ENCODE measurements at places on chromosomes 6 and 20.

GRCh38 chr6:98560841-98561240 lies 273.5 kb upstream of the POU3F2 start:
- H3K27ac ChIP-seq: no peak overlapping the region
- H3K27me3 ChIP-seq: no peaks in the 10 kb centered on the region
- DNase-seq: no peak
- no peak overlapping the region for H3K4me3 ChIP-seq
- no peaks in the 10 kb centered on the region for H3K4me1 ChIP-seq
- H3K36me3 ChIP-seq: no peaks in the 10 kb centered on the region

GRCh38 chr6:152085451-152085921 lies 278.0 kb downstream of the ESR1 start:
- DNase-seq: no peak
- no peak overlapping the region for H3K4me3 ChIP-seq
- no peak overlapping the region for H3K27ac ChIP-seq
- H3K4me1 ChIP-seq: no peaks in the 10 kb centered on the region

GRCh38 chr20:53439616-53440015 lies 154.0 kb downstream of the ZNF217 start:
- no peak overlapping the region for H3K27ac ChIP-seq
- no peak overlapping the region for H3K4me3 ChIP-seq
- H3K36me3 ChIP-seq: no peaks in the 10 kb centered on the region
- DNase-seq: no peak
- H3K27me3 ChIP-seq: peaks cover 42% of the 10 kb centered on the region

DNA sequence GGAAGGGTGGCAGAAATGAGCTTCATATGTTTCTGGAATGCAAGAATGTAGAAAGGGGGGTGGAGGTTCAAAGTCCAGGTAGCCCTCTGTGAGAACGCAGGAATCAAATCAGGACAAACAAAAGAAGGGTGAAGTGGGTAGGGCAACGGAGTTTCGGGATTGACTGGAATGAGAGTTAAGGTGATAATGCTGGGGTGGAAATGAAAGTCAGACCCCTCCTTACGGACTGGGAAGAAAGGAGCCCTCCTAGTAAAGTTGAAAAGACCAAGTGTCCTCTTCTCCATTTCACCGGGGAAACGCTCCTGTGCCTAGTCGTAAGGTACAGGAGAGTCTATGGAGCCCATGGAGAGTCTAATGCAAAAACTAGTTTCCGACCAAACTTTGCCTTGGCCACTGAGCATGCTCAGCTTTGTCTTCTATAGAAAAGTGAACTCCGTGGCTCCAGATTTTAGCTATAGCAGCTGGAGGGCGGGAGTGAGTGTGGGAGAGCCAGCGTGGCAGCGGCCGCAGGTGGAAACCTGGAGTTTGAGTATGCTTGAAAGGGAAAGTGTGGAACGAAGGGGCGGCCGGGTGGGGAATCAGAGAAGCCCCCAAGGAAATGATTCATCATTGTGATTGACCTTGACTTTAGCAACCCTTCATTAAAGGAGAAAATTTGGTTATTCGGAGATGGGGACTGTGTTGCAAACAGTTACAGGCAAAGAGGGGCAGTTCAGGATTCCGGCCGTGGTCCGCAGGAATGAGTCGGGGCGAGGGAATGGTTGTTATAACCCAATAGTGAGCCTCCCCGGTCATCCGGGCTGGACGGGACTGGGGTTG lies 1.3 kb upstream of the LRRC1 start:
- peaks cover 19% of the 10 kb centered on the region for H3K27me3 ChIP-seq
- DNase-seq: peak; percentile 8
- no peaks in the 10 kb centered on the region for H3K36me3 ChIP-seq

DNA sequence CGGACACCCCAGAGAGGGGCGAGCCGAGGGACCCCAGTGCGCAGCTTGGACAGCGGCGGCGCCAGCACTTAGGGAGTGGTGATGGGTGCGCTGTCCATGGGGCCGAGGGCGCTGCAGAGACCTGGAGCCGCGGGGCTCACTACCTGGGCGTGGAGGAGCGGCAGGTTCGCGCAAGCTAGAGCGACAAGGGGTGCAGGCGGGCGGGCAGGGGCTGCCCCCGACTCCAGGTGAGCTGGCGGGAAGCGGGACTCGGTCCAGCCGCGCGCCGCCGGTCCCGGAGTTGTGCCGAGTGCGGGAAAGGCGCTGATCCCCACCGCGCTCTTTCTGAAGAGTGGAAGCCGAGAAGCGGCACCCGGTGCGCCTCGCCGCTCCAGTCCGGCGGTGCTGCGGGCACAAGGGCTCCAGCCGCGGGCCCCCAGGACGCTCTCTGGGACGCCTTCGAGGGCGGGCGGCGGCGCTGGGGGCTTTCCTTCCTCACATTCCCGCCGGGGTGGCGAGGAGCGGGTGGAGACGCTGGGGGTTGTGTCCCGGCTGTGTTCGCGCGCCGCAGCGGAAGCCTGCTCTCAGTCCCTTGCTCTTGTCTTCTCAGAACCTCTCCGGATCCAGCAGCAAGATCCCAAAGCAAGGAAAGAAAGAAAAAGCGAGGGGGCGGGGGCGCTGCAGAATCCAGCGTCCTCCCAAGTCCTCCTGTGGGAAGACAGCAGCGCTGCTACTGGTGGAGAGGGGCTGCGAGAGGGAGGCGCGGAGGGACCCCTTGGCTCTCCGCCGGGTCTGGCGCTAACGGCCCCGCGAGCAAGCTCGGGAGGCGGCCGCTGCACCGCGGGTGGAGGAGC lies at the start of gene B3GAT2:
Gene B3GAT2 (minus strand): TSS at position 610 of the 833 bp plus-strand sequence. CDS start 631 bp downstream, outside the sequence.
- peak within 1 kb of the TSS; percentile 87 for H3K4me3 ChIP-seq
- no peak within 1 kb of the TSS for H3K27ac ChIP-seq
- DNase-seq: no peak
- H3K4me1 ChIP-seq: peaks cover 11% of the 10 kb centered on the region
- peaks cover 3% of the 10 kb centered on the region for H3K36me3 ChIP-seq

DNA sequence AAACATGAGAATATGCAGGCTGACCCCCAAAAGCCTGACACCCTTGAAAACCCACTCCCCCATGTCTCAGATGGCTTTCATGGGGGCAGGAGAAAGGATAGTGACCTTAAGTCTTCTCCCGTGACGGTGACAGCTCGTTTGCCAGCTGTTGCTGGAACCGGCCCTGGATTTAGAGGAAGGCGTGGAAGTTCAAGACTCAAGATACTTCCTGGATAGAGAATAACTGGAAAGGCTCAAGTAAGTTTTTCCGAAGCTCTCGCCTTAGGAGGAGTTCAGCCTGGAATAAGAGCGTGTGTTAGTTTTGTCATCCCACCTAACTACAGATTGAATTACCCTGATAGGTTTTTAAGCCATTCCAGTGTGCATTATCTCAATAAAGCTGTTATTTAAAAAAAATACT lies 11.6 kb upstream of the MTG2 start:
- no peak for DNase-seq
- H3K36me3 ChIP-seq: peaks cover 14% of the 10 kb centered on the region
- H3K27ac ChIP-seq: no peak overlapping the region
- no peaks in the 10 kb centered on the region for H3K4me1 ChIP-seq

DNA sequence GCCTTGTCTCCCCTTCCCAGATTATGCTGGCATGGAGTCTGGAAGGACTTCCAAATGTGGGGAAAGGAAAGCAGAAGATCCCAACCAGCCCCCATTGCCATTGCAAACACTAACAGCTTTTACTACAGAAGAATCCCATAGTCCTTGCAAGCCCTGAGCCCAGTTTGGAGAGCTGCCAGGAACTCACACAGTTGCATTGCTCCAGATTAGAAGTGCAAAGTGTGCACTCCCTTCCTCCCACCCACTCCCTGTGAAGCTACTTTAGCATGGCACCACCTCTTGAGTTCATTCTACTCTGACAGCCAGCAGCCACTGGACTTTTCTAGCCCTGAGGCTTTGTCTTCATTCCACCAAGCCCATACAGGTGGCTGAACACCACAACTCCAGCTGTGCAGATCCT lies 67.6 kb downstream of the SLC22A2 start:
- DNase-seq: no peak
- H3K27ac ChIP-seq: no peak overlapping the region
- H3K36me3 ChIP-seq: no peaks in the 10 kb centered on the region
- H3K27me3 ChIP-seq: peaks cover 15% of the 10 kb centered on the region

DNA sequence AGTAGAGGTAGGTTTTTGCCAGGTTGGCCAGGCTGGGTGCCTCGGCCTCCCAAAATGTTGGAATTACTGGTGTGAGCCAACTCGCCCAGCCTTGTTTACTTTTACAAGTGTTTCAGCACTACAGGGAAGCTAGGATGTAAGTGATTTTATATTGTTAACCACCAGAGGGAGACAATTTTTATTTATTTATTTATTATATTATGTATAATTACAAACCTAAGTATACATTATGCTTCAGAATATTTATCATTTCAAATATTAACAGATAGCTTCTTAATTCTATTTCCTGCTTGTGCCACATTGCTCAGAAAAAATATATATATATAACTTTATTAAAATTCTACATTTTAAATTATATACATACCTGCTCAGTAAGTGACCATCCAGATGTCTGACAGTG lies 9.8 kb downstream of the MMUT start:
- H3K27ac ChIP-seq: no peak overlapping the region
- no peak overlapping the region for H3K4me3 ChIP-seq
- H3K4me1 ChIP-seq: no peaks in the 10 kb centered on the region
- H3K27me3 ChIP-seq: no peaks in the 10 kb centered on the region
- peaks cover 31% of the 10 kb centered on the region for H3K36me3 ChIP-seq

DNA sequence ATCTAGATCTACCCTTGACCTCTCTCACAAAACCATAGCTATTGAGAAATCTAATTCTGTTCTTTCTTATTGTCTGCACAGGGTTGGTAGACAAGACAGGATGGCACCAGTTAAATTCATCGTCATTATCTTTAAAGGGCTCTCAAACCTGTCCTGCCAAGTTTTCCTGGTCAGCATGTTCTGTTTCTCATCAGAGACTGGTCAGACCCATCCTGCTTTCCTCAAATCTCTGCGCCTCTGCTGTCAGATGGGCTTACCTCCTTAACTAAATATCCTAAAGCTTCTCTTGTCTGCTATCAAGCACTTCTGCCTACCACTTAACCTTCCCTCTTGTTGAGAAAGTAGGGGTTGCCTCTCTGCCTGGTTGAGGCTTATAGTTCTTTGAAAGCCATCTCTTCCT lies 125.2 kb downstream of the MYO6 start:
- no peak overlapping the region for H3K4me3 ChIP-seq
- no peak overlapping the region for H3K27ac ChIP-seq
- no peaks in the 10 kb centered on the region for H3K27me3 ChIP-seq
- no peak for DNase-seq
- H3K36me3 ChIP-seq: peaks cover 11% of the 10 kb centered on the region

GRCh38 chr6:27280540-27281000 lies 31.5 kb downstream of the POM121L2 start:
- H3K27ac ChIP-seq: no peak overlapping the region
- DNase-seq: no peak
- H3K36me3 ChIP-seq: peaks cover 54% of the 10 kb centered on the region
- H3K4me3 ChIP-seq: no peak overlapping the region

GRCh38 chr6:7731294-7731693 lies 5.4 kb downstream of the BMP6 start:
- no peak for DNase-seq
- H3K36me3 ChIP-seq: no peaks in the 10 kb centered on the region
- H3K27me3 ChIP-seq: peaks cover 82% of the 10 kb centered on the region
- peaks cover 3% of the 10 kb centered on the region for H3K4me1 ChIP-seq
- no peak overlapping the region for H3K4me3 ChIP-seq

GRCh38 chr6:39090036-39090435 lies 24.9 kb downstream of the SAYSD1 start:
- peaks cover 78% of the 10 kb centered on the region for H3K27me3 ChIP-seq
- H3K36me3 ChIP-seq: no peaks in the 10 kb centered on the region
- peaks cover 8% of the 10 kb centered on the region for H3K4me1 ChIP-seq
- no peak overlapping the region for H3K4me3 ChIP-seq

- no peak overlapping the region for H3K4me3 ChIP-seq
- H3K4me1 ChIP-seq: peaks cover 43% of the 10 kb centered on the region
- H3K36me3 ChIP-seq: peaks cover 30% of the 10 kb centered on the region
- H3K27me3 ChIP-seq: no peaks in the 10 kb centered on the region
Measured at GRCh38 chr6:33450434-33450833, 3.9 kb upstream of the ZBTB9 start.

DNA sequence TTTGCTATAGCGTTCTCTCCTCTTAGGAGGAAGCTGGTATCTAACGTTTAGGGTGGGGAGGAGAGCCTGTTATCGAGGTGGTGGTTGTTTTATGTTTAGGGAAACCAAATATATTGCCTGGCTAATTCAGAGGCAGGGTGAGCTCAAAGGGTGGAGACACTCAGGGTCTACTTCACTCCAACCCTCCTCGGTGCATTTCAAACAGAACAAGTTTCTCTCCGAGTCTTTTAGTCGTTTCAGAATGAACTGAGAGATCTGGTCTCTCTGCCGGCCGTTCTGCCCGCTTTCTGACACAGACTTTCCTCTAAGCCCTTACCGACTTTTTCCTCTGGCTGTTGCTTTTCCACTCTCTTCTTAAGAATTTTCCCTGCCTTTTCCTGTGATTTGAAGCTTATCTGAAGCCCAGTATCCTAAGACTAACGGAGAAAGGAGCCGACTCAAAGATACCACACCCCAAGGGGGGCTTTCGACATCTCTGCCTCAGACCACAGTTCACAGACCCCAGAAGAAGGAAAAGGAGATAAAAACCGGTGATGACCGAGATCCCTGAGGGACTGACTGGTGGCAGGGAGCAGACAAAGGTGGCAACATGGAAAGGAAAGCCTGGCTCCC lies 865 bp downstream of the STK38 start:
- H3K36me3 ChIP-seq: peaks cover 42% of the 10 kb centered on the region
- peak overlapping the region; percentile 99 for H3K27ac ChIP-seq
- H3K4me1 ChIP-seq: peaks cover 17% of the 10 kb centered on the region
- no peak for DNase-seq

GRCh38 chr20:37781626-37782025 lies 87.8 kb downstream of the CTNNBL1 start:
- DNase-seq: no peak
- H3K36me3 ChIP-seq: peaks cover 10% of the 10 kb centered on the region
- H3K27me3 ChIP-seq: no peaks in the 10 kb centered on the region
- H3K4me3 ChIP-seq: no peak overlapping the region
- no peak overlapping the region for H3K27ac ChIP-seq

GRCh38 chr6:63795826-63796225 lies 160.2 kb downstream of the PHF3 start:
- H3K36me3 ChIP-seq: no peaks in the 10 kb centered on the region
- H3K4me1 ChIP-seq: no peaks in the 10 kb centered on the region
- DNase-seq: no peak
- no peak overlapping the region for H3K4me3 ChIP-seq

DNA sequence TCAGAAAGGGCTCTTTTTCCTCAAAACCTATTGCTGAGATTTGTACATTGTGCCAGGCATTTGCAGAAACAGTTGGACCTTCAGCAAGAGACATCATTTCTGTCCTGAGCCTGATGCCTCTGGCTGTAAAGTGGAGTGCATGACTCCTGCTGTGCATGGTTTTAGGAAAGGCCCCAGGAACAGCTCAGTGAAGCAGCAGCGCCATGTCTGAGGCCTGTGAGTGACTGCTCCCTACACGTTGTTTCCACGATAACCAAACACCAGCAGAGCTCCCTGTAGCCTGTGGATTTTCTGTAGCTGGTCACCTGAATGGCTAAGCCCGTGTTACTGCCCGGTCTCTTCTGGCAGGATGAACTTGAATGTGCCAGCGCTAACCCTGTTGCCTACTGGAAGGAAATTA lies 232.5 kb downstream of the TFAP2C start:
- H3K4me3 ChIP-seq: no peak overlapping the region
- H3K4me1 ChIP-seq: no peaks in the 10 kb centered on the region
- H3K27me3 ChIP-seq: peaks cover 48% of the 10 kb centered on the region
- DNase-seq: no peak

GRCh38 chr6:158031381-158032353 lies 50.0 kb downstream of the SYNJ2 start:
- H3K27me3 ChIP-seq: no peaks in the 10 kb centered on the region
- H3K4me1 ChIP-seq: peaks cover 34% of the 10 kb centered on the region
- peak; percentile 19 for DNase-seq
- peak overlapping the region; percentile 64 for H3K4me3 ChIP-seq
- H3K27ac ChIP-seq: peak overlapping the region; percentile 87

- H3K27me3 ChIP-seq: peaks cover 55% of the 10 kb centered on the region
- H3K36me3 ChIP-seq: no peaks in the 10 kb centered on the region
- no peak for DNase-seq
- peaks cover 11% of the 10 kb centered on the region for H3K4me1 ChIP-seq
- no peak overlapping the region for H3K27ac ChIP-seq
- no peak overlapping the region for H3K4me3 ChIP-seq
Measured at GRCh38 chr6:77463861-77464494, 687 bp upstream of the HTR1B start.
